ENCODE measurements at places on chromosomes 5 and 9.

- no peak for DNase-seq
These were observed 78.5 kb downstream of the MYO10 start for GRCh38 chr5:16857635-16858034.

GRCh38 chr5:112886975-112887374 lies 25.9 kb downstream of the SRP19 start:
- no peak for DNase-seq

GRCh38 chr9:132986640-132987620 lies 8.4 kb downstream of the GFI1B start:
- DNase-seq: no peak

- DNase-seq: no peak
These were observed 26.6 kb downstream of the PCDHAC2 start for GRCh38 chr5:140992828-140993227.

GRCh38 chr9:70491426-70492318 lies 77.2 kb upstream of the KLF9 start:
- no peak for DNase-seq

All from stimulated activated naive CD8-positive, alpha-beta T cell treated with anti-CD3 and anti-CD28 coated beads, Interleukin-15, amount 100 ng/mL, for 72 hours (primary cell).